ENCODE measurements at places on chromosomes 16 and 17. TPM values are rescaled to one million over a fixed set of nuclear protein-coding genes. Genes with fewer than 3 reads are reported as not detected.

DNA sequence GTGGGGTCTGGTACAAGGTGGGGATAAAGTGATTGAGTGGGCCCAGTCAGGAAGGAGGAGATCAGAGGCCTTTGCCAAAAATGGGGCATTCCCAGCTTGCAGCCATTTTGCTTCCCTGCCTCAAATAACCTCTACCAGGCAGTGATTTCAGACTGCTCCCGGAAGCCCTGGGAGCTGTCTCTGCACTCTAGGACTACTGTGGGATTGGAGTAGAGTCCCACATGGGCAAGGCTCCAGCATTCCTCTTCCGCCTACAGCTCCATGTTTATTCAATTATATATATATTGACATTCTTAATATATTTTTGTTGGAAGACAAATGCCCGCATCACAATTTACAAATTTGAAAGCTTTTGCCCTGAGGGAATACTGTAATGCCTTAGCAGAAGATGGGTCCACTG is 13.5 kb downstream of the SUPT6H start:
- no peak overlapping the region for H3K4me3 ChIP-seq
- peaks cover 92% of the 10 kb centered on the region for H3K36me3 ChIP-seq
- DNase-seq: no peak
- H3K27ac ChIP-seq: no peak overlapping the region
- H3K4me1 ChIP-seq: no peaks in the 10 kb centered on the region

DNA sequence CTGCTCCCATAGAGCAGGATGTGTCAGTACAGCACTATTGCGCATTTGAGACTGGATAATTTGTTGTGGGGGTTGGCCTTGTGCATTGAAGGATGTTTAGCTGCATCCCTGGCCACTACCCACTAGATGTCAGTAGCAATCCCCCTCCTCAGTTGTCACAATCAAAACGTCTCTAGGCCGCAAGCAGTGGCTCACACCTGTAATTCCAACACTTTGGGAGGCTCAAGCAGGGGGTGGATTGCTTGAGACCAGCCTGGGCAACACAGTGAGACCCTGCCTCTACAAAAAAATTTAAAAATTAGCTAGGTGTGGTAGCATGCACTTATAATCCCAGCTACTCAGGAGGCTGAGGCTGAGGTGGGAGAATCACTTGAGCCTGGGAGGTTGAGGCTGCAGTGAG is 48.4 kb downstream of the CENPV start:
- no peak overlapping the region for H3K27ac ChIP-seq
- H3K4me1 ChIP-seq: no peaks in the 10 kb centered on the region
- H3K36me3 ChIP-seq: peaks cover 22% of the 10 kb centered on the region
- no peaks in the 10 kb centered on the region for H3K27me3 ChIP-seq
- DNase-seq: no peak

TMEM100 gene
- total RNA-seq: not detected

TBC1D24 gene
- total RNA-seq: 1.2 TPM

CLTC gene
- total RNA-seq: 81.5 TPM

HID1 gene
- total RNA-seq: 31.9 TPM

- peaks cover 4% of the 10 kb centered on the region for H3K4me1 ChIP-seq
- no peak overlapping the region for H3K27ac ChIP-seq
- no peak for DNase-seq
- no peaks in the 10 kb centered on the region for H3K36me3 ChIP-seq
- peaks cover 6% of the 10 kb centered on the region for H3K27me3 ChIP-seq
- H3K4me3 ChIP-seq: no peak overlapping the region
Measured at GRCh38 chr16:66277311-66278070, 89.0 kb upstream of the CDH5 start.

GRCh38 chr17:40108970-40109824 is 8.8 kb upstream of the NR1D1 start:
- no peak overlapping the region for H3K4me3 ChIP-seq
- no peaks in the 10 kb centered on the region for H3K27me3 ChIP-seq
- peaks cover 99% of the 10 kb centered on the region for H3K4me1 ChIP-seq
- H3K27ac ChIP-seq: peak overlapping the region; percentile 95
- DNase-seq: no peak

PPL gene
- total RNA-seq: not detected

BAHCC1 gene
- 0.41 TPM for total RNA-seq

Measured in CD4-positive, alpha-beta T cell (primary cell).